ENCODE measurements at places on chromosomes 6 and 20.

GRCh38 chr20:20497242-20497978, 129.5 kb downstream of the INSM1 start:
- DNase-seq: no peak

DNA sequence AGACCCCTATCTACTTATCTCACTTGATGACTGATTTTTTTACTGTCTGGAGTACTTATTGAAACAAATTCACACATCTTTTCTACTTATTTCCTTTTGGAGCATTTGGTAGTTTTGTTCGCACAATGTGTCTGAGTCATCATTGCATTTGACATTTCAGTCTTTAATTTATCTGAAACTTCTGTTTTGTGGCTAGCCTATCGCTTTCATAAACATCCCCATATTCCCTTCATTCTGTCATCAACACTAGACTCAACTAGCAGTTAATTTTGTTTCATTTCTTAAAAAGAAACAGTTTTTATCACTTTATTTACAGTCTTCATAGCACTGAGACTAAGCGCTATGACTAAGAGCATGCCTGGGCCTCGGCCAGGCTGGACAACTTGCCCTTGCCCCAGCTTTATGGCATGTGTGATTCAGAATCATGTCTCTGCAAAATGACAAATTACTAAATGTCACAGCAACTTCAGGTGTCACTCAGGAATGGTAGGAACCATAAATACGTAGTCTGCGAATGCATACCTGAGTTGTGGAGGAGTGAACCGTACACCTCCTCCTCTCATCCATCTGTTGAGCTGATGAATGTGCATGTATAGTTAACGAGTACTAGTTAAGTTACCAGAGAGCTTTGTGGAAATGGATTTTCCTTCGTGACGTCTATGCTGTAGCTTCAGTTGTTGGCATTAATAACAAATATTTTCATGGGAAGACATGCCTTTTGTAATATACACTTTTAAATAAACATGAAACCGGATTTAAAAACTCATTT, 16.2 kb downstream of the L3MBTL3 start:
- DNase-seq: no peak

DNA sequence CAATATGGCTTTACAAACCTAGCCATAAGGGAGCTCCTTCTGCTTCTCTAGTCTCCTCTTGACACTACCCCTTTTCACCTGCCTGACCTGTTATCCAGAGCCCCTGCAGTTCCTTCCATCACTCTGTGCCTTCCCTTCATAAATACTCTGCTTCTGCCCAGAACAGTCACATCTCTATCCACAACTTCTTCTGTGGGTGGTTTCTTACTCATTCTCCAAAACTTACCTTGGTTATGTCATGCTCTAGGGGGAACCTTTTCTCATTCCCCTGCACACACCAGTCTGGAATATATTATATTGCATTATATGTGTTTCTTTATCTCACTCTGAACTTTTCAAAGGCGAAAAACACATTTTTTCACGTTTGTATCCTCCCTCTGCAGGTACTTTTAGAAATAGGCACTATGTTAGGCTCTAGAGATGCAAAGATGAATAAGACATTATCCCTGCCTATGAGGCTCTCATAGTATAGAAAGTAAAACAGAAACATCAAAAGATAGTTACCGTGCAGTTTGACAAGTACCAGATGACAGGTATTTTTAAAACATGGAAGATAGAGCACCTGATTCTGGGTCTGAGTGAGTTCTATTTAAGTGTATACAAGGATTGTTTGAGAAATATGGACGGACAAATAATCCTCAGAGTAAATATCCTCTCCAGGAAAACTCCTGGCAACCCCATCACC, 51.5 kb downstream of the AIG1 start:
- no peak for DNase-seq

- DNase-seq: no peak
These were observed 90.7 kb downstream of the AIG1 start for GRCh38 chr6:143151381-143151780.

GRCh38 chr6:105501826-105502344, 99.0 kb upstream of the PREP start:
- no peak for DNase-seq

All from endodermal cell (in vitro differentiated cells).